ENCODE measurements at places on chromosomes 3 and 15.

GRCh38 chr3:46184469-46184868, 23.6 kb downstream of the CCR1 start:
- peak; percentile 84 for DNase-seq

DNA sequence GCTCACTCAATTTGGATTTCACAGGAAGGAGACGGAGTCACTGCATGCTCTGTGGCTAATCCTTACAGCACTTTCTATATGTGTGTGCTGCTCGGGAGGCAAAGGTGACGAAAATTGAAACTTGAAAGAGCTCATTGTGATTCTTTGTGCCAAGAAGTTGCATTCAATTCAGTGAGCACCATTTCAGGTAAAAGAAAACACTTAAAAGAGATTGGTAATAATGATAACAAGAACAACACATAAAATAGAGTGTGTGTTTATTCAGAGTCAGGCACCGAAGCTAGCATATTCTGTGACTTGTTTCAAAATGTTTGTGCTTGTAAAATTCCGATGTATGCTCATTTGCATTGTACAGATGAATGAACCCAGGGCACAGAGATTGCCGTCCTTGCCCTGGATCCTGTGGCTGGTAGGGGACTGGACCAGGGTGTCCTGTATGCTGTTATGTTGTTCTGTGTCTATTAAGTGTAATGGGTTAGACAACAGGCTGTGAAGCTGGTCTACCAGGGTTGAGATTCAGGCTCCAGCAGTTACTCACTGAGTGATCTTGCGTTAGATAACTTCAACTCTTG, 193.3 kb upstream of the PROK2 start:
- DNase-seq: no peak

DNA sequence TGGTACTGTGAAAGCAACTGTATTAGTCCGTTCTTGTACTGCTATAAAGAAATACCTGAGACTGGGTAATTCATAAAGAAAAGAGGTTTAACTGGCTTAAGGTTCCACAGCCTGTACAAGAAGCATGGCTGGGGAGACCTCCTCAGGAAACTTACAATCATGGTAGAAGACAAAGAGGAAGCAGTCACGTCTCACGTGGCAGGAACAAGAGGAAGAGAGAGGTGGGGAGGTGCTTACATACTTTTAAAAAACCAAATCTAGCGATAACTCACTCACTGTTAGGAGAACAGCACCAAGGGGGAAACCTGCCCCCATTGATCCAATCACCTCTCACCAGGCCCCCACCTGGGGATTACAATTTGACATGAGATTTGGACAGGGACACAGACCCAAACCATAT, 48.9 kb downstream of the IQGAP1 start:
- no peak for DNase-seq

GRCh38 chr15:25536801-25537611, 98.2 kb upstream of the UBE3A start:
- DNase-seq: no peak

DNA sequence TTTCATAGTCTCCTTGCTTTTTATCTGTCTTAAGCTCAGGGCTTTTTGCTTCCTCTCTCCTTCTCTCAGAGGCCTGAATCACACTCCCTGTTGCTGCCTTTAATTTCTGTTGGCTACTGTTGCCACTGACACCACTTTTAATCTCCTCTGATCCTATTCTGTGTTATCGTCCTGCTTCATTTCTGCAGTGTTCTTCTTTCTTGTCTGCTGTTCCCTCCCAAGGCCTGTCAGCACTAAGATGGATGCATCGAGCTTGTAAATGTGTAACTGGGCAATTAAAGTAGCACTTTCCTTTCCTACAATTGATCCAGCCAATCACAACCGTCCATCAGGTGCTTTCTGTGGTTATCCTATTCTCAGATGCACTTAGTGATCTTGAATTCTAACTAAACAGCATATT, 71.3 kb upstream of the VEPH1 start:
- no peak for DNase-seq

DNA sequence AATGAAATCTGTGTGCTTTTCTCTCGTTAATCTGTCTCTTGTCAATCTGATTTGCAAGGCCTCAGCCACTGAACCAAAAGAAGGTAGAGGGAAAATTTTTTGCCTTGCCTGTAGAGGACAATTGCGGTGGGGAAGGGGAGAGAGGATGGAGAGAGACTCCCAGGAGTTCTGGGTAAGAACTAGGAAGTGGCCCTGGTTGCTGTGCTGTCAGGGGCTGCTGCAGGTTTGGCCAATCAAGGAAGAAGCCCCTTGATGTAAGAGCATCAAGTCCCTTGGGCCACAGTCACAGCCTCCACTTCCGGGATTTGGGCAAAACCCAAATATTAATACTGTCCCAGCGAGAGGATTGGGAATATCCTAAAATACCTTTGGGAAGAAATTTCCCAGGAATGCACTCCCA, 43.3 kb downstream of the TRANK1 start:
- no peak for DNase-seq
